ENCODE measurements at places on chromosomes 16 and 17. TPM values are rescaled to one million over a fixed set of nuclear protein-coding genes. Genes with fewer than 3 reads are reported as not detected.

- no peaks in the 10 kb centered on the region for H3K36me3 ChIP-seq
- peak overlapping the region; percentile 94 for H3K27ac ChIP-seq
- H3K4me1 ChIP-seq = peaks cover 57% of the 10 kb centered on the region
- DNase-seq = no peak
- no peaks in the 10 kb centered on the region for H3K27me3 ChIP-seq
Observed at GRCh38 chr16:2514333-2515179, 804 bp downstream of the ATP6V0C start.

DNA sequence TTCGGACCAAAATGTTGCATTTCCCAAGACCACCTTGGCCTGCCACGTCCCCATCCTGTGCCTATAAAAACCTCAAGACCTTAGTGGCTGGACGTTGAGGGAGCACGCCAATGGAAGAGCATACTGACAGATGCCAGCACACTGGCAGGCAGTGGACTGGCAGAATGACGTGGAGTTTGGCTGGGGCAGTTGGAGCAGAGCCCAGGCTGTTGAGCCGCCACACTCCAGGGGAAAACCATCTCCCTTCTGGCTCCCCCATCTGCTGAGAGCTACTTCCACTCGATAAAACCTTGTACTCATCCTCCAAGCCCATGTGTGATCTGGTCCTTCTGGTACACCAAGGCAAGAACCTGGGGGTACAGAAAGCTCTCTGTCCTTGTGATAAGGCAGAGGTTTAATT lies 494.1 kb downstream of the CDH11 start:
- no peaks in the 10 kb centered on the region for H3K36me3 ChIP-seq
- no peaks in the 10 kb centered on the region for H3K4me1 ChIP-seq
- no peaks in the 10 kb centered on the region for H3K27me3 ChIP-seq
- H3K4me3 ChIP-seq = no peak overlapping the region

DNA sequence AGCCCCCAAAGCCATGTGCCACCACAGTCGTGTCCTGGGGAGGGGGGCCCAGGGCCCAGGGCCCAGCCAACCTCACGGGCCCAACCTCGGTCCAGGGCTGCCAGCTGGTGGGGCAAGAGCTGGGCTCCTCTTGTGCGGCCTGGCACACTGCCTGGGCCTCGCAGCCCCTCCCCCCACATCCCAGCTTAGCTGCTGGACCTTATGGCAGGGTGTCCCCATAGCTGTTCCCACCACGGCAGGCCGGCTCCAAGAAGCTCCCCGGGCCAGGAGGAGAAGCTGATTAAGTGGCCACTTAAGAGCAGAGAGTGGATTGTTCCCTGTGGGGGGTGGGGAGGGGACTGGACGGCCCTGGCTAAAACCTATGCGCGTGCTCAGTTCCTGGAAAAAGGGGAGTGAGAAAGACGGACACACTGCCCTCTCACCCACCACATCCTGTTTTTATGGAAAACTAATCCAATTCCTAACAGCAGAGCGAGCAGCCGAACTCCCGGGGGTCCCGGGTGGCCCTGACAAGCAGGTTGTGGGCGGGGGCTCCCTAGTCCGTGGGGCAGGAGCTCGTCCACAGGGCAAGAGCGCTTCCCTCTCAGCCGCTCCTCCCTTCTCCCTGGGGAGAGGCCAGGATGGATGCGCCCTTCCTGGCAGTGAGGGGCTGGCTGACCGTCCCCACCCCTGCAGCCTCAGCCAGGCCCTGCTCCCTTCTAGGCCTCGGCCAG lies 16.8 kb downstream of the PIEZO1 start:
- no peak overlapping the region for H3K27ac ChIP-seq
- H3K36me3 ChIP-seq = peaks cover 4% of the 10 kb centered on the region
- H3K4me1 ChIP-seq = peaks cover 77% of the 10 kb centered on the region
- H3K4me3 ChIP-seq = no peak overlapping the region

The UTS2R gene
- total RNA-seq = not detected

The OTOA gene
- total RNA-seq = 0.11 TPM

- DNase-seq = peak; percentile 75
- no peak overlapping the region for H3K4me3 ChIP-seq
- peak overlapping the region; percentile 56 for H3K27ac ChIP-seq
- no peaks in the 10 kb centered on the region for H3K36me3 ChIP-seq
Observed at GRCh38 chr17:2222901-2223616, 80.5 kb downstream of the SMG6 start.

GRCh38 chr16:57528499-57529390 lies 7.6 kb downstream of the CCDC102A start:
- no peaks in the 10 kb centered on the region for H3K27me3 ChIP-seq
- H3K4me3 ChIP-seq = no peak overlapping the region
- H3K4me1 ChIP-seq = peaks cover 46% of the 10 kb centered on the region
- no peaks in the 10 kb centered on the region for H3K36me3 ChIP-seq
- H3K27ac ChIP-seq = no peak overlapping the region
- no peak for DNase-seq

DNA sequence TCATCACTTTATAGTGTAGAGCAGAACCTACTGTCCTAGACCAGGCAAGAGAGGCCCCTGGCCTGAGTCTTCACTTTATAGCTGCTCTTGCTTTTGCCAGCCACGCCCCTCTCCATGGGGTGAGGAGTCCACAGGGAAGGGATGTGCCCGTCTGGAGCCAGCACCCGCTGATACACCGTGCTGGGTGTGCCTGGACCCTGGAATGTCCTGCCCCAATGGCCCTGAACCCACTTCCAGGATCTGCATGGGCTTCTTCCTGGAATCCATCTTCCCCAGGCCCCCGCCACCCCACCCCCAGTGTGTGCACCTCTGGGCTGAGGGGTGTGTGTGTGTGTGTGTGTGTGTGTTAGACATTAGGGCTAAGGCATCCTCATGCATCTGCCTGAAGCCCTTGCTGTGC lies 44.9 kb downstream of the MEOX1 start:
- no peaks in the 10 kb centered on the region for H3K27me3 ChIP-seq
- no peak overlapping the region for H3K27ac ChIP-seq
- no peak overlapping the region for H3K4me3 ChIP-seq
- no peaks in the 10 kb centered on the region for H3K36me3 ChIP-seq
- H3K4me1 ChIP-seq = no peaks in the 10 kb centered on the region
- DNase-seq = no peak

- no peaks in the 10 kb centered on the region for H3K4me1 ChIP-seq
- H3K36me3 ChIP-seq = no peaks in the 10 kb centered on the region
- no peak overlapping the region for H3K4me3 ChIP-seq
- no peak for DNase-seq
Observed at GRCh38 chr16:59973966-59974365, 1239.8 kb upstream of the GOT2 start.

The CPHXL2 gene
- not detected for total RNA-seq

The OSGIN1 gene
- total RNA-seq = 1.2 TPM

DNA sequence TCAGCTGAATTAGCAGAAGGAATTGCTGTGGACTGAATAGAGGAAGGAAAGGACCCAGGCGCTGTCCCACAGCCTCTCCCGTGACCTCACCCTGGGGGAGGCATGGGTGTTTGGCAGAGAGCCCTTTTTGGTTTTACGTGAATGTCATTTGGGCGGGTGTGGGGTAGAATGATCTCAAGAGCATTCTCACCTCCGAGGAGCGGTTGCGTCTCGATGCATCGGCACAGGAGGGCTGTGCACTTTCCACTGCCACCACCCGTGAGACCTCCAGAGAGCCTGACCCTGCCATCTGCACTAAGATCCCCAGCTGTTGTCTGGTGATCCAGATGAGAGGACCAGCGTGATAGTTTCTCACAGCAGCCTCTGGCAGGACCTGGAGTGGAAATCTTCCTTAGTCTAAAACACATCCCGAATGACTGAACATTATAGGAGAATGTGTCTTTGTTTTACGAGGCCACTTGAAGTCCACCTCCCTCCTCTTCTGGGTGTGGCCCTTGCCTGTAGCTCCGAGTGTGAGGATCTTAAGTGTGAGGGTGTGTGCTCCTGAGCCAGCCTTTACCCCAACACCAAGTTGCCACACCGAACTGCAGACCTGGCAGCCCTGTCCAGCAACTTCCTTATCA lies 29.3 kb downstream of the FOXK2 start:
- no peaks in the 10 kb centered on the region for H3K27me3 ChIP-seq
- peaks cover 11% of the 10 kb centered on the region for H3K4me1 ChIP-seq
- H3K4me3 ChIP-seq = no peak overlapping the region
- no peaks in the 10 kb centered on the region for H3K36me3 ChIP-seq
- no peak for DNase-seq

GRCh38 chr17:19365499-19365817 lies 2.9 kb upstream of the B9D1 start:
- H3K27me3 ChIP-seq = no peaks in the 10 kb centered on the region
- H3K36me3 ChIP-seq = no peaks in the 10 kb centered on the region
- no peak for DNase-seq

GRCh38 chr16:50643192-50643591 lies 37.9 kb downstream of the SNX20 start:
- no peak overlapping the region for H3K4me3 ChIP-seq
- no peaks in the 10 kb centered on the region for H3K27me3 ChIP-seq
- H3K27ac ChIP-seq = no peak overlapping the region
- no peak for DNase-seq
- H3K4me1 ChIP-seq = no peaks in the 10 kb centered on the region

DNA sequence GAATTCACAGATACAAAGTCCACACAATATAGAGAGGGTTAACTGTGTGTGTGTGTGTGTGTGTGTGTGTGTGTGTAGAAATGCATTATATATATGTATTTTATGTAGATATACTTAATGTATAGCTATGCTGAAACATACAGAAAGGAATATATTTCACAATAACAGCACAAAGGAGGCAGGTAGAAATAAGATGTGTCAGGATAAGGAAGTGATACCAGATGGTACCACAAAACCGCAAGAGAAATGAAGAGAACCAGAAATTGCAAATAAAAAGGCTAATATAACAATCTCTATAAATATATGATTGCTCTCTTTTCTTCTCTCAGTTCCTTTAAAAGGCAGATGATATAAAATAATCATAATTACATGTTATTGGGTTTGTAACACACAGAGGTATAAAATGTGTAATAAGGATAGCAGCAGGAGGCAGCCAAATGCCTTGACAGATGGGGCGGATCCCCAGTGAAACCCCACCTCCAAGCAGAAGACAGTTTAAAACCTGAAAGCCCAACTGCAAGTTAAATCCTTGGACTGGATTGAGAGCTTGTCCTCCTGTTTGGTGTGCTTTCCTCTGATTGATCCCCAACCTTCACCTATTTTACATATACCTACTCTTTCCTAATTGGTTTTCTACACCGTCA lies 365.4 kb upstream of the C16orf82 start:
- no peak overlapping the region for H3K27ac ChIP-seq
- no peaks in the 10 kb centered on the region for H3K4me1 ChIP-seq
- no peak for DNase-seq
- H3K27me3 ChIP-seq = no peaks in the 10 kb centered on the region
- H3K36me3 ChIP-seq = no peaks in the 10 kb centered on the region

The KRT33A gene
- not detected for total RNA-seq

DNA sequence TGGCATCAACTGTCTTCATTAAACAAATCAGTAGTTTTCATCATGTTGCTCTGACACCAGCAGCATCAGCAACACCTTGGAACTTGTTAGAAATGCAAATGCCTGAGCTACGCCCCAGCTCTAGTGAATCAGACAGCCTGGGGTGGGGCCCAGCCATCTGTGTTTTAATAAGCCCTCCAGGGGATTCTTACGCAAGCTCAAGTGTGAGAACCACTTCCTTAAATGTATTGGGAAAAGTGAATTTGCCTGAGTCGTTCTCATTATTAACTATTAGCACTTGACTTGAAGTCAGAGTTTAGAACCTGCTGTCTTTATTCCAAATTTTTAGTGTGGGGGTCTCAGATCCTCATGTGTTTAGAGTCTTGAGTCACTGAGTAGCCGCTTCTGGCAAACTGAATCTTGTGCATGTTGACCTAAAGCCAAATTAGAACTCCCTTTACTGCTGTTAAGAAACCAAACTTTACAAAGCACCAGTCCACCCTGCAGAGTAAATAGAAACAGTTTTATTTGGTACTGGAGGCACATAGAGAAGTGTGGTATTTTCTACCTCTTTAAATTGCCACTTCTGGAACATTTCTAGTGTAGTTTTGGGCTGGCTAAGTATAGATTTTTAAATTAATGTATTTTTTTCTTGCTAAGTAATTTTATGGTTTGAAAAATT lies 137.4 kb upstream of the COX10 start:
- no peak overlapping the region for H3K27ac ChIP-seq
- no peak overlapping the region for H3K4me3 ChIP-seq
- H3K4me1 ChIP-seq = no peaks in the 10 kb centered on the region

DNA sequence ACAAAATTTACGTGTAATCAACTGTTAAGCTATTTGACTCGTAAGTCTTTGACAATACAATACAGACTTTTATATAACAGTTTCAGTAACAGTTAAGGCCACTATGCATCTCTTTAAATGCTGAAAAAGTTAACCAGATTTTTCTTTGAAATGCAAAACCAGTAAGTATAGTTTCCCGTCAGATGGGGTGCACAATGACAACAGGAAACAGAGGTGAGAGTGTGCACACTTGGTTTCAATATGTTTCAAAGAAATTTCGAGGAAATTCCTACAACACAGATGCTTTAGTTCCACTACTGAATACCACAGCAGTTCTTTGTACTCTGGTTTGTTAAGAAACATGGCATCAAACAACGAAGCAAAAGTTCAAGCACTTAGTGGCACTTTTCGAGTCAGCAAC lies 48.4 kb downstream of the RNF157 start:
- DNase-seq = peak; percentile 90
- peak overlapping the region; percentile 66 for H3K27ac ChIP-seq
- no peak overlapping the region for H3K4me3 ChIP-seq

The AHSP gene
- not detected for total RNA-seq

DNA sequence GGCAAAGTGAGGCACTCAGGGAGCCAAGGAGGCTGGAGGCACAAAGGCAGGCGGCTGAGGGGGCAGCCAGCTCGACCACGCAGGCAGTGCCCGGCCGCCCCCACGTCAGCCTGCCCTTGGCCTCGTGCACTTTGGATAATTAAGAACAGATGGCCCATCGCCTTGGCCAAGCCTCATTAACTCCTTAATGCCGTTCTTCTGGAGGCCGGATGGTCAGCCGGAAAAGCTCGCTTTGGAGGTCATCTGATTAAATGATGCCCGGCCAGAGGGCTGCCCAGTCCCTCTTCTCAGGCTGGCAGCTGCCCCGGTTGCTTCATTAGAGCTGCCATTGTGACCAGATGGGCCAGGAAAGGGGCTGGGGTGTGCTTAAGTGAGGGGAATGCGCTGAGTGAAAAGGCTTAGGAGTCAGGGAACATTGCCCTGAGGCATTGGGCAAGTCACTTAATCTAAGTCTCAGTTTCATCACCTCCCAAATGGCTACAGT lies 364.0 kb downstream of the NPIPA8 start:
- DNase-seq = no peak
- H3K27me3 ChIP-seq = no peaks in the 10 kb centered on the region
- no peak overlapping the region for H3K27ac ChIP-seq
- H3K4me1 ChIP-seq = no peaks in the 10 kb centered on the region
- no peaks in the 10 kb centered on the region for H3K36me3 ChIP-seq

GRCh38 chr17:41542357-41542756 lies 14.2 kb upstream of the KRT19 start:
- H3K27me3 ChIP-seq = no peaks in the 10 kb centered on the region
- no peak overlapping the region for H3K4me3 ChIP-seq
- H3K27ac ChIP-seq = no peak overlapping the region
- no peaks in the 10 kb centered on the region for H3K36me3 ChIP-seq
- H3K4me1 ChIP-seq = no peaks in the 10 kb centered on the region
- no peak for DNase-seq

DNA sequence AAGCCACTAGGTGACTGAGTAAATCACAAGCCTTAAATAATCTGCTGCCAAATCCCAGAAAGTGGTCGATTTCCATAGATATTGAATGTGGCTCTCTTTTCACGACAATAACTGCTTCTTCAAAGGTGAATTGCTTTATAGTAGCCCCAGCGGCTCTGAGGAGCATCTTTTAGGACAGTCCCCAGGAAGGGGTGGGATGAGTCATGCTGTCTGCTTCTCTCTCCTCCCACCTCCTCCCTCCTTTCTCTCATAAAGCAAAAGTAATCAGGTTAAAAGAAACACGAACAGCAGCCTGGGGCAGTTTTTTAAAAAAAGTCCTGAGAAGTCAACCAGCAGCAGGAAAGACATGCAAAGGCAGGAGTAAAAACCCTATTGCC lies 1.8 kb downstream of the KIAA0513 start:
- H3K36me3 ChIP-seq = peaks cover 7% of the 10 kb centered on the region
- DNase-seq = peak; percentile 53
- peaks cover 28% of the 10 kb centered on the region for H3K4me1 ChIP-seq
- peak overlapping the region; percentile 78 for H3K27ac ChIP-seq

Data from CD4-positive, alpha-beta memory T cell (primary cell).